ENCODE measurements at places on chromosomes 7 and 10.

DNA sequence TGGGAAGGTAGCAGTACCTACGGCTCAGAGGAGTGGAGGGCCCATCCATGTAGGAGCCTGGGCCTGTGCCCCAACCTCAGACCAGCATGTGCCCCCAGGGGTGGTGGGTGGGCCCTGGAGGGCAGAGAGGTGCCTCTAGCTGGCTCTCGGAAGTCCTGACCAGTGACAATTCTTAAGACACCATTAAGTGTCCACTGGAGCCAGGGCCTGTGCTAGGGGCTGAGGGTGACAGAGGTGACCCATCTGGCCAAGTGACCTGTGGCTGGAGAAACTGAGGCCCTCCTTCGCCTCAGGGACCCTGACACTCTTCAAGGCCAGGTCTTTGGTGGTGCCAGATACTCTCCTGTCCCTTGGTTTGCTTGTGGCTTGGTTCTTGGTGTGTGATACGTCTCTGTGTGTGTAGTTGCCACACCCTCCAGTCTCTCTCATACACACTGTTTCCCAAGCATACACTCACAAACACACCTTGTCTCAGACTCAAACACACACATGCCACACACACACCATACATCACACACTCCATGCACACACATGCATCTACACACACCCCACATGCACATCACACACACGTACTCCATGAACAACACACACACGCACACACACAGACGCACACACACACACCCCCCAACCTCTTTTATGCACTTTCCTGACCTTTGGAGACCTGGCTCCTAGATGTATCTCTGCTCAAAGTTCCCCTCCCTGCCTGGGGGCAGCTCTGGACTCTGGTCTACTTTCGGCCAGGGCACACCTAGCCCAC, 897 bp upstream of the RAMP3 start:
- no peak for DNase-seq

- DNase-seq: no peak
These were observed 33.3 kb upstream of the TM9SF3 start for GRCh38 chr10:96619796-96620773.

DNA sequence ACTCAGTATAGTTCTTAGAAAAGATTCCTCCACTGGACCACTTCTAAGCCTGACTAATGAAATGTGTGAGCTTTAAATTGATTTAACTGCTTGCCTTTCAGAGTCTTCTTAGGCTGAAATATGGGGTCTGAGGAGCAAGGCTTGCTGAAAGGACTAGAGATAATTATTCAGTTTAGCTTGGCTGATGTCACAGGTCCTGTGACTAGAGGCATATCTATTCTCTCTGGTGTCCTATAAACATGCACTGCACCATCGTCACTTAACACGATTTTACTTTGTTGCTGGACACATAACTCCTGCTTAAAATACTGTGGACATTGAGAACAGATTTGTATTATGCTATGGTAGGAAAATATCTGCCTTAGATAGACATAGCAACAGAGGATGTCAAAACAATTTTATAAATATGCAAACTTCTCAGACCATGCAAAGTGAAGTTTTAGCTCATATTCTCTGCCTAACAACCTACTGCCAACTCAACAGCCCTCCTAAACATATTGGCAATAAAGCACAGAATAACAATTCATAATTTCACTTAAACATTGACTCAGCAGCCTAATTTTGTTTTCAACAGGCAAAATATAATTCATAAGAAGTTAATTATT, 80.2 kb downstream of the RNF133 start:
- no peak for DNase-seq

DNA sequence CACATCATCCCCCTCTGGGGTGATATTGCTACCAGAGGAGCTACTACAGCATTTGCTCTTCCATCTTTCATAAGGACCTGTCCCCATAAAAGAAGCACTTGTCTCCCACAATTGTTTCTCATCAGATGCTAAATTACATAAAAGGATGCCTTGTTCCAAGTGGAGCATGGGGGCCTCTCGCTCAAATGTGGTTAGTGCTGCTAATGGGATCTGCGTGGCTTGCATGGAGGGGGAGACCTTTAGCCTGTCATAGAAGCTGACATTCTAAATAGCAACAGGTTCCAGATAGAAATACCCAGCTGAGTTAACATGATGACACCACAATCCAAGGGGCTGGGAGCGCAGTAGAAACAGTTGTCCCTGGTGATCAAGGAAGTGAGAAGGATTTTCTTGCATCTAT, 257.9 kb downstream of the SFMBT2 start:
- DNase-seq: no peak

DNA sequence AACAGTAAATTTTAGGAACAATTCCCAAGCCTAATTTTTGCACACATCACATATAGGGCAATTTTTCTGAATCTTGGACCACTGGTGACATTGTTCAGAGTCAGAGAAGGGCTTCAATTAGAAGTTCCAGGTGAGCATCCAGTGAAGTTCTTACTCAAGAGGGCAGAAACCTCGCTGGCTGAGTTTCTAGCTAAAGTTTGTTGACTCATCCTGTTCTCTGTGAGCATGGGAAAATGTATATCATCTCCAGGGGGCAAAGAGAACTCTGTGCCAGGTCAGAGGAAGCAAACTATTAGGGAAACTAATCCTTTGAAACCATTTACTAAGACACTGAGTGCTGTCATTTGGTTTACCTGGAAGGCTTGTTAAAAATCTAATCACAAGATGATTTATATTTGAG, 695.6 kb upstream of the IGFBP3 start:
- no peak for DNase-seq

- DNase-seq: no peak
These were observed 154.5 kb downstream of the RNF133 start for GRCh38 chr7:122544463-122544862.

GRCh38 chr10:46028584-46029460, 1.6 kb downstream of the NCOA4 start:
- DNase-seq: peak; percentile 66

GRCh38 chr10:52533986-52534385, 219.9 kb downstream of the DKK1 start:
- no peak for DNase-seq

DNA sequence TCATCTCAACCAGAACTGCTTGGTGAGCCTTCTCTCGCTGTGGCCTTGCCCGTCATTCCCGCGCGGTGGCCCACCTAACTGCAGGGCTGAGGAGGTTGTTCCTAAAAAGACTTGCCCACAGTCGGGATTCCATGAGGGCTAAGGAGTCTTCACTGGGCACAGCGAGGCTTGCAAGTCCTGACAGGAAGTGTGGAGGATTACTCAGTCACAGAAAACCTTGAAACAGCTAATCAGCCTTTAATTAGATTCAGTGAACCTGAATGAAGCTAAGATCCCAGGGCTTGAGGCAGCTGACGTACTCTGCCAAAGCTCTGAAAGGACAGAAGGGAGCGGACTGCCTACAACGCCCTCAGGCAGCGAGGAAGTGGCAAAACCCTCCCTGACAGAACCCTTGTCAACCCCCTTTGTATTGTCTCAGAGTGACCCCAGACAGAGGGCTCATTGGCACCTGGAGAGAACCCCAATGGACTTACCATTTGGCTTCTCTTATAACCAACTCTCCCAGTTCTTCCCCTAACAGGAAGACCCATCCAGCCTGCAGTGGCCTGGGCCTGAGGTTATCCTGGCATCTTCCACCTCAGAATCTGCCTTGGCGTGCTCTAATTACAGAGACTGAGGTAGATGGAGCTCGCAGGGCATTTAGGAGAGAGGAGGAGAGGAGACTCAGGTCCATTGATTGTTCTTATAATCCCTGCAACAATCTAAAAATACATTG, 2.5 kb upstream of the LAMB4 start:
- DNase-seq: no peak

DNA sequence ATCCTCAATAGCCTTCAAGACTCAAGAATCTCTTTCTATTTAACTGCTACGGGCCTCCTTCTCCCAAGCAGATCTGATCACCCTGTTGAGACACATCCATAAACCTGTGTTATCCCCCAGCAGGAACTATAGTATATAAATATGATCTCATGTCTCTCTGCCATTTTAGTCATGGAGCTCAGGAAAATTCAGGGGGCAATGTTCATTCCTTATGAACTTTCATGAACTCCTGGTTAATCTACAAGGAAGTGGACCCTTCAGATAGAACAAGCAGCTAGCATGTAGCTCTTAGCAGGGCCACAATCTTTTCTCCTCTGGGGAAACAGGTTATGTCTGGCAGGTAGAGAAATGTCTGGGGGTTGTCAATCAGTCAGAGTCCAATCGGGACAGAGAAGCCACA, 8.9 kb downstream of the PRR15 start:
- no peak for DNase-seq

DNA sequence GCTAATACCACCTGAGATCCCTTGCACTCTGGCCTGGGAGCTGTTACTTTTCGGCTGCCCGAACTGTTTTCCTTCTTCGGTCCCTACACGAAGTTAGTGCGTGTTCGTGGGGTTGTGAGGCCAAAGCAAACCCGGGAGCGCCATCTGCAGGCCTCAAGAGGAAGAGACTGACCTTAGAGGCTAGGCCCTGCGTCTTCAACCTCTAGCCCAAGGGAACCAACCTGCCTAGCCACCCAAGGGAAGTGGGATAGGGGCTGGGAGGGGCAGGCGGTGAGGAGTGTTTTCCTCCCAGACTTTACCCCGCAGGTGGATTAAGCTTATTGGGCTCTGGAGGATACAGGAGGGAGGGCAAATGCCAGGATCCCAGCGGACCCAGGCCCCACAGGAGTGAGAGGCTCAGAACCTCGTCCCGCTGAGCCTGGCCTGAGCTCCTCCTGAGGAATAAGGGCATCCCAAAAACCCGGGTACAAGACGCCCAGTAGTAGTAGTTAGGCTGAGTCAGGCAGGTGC, 1.7 kb upstream of the PAX2 start:
- peak; percentile 80 for DNase-seq

- no peak for DNase-seq
These were observed 73.9 kb downstream of the PDGFA start for GRCh38 chr7:445563-446288.

DNA sequence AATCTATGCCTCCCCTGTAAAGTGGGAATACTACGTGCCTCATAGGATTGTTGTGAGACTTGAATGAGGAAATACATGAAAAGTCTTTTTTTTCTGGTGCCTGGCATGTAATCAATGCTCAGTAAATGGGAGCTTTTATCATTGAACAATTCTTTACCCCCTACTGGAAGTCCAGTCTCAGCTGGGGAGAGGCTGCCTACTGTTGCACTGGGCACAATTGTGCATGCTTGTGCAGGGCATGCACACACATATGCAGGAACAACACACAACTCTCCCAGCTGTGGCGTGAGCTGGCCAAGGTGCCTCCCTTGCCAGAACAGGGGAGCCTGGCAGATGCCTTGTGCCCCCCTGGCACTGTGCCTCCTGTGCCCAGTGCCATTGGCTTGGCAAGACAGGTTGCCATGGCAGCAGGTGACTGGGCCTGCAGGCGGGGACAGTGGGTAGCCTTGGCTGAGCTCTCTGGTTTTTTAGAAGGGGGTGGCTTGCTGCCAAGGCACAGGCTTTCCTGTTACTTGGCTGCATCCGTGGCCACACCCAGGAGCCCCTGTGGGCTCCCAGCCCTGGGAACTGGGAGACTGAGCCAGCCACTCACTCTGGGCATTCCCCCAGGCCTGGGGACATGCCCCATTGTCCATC, 16.1 kb upstream of the PALD1 start:
- peak; percentile 95 for DNase-seq

GRCh38 chr7:155495440-155496248, 37.7 kb downstream of the EN2 start:
- no peak for DNase-seq

DNA sequence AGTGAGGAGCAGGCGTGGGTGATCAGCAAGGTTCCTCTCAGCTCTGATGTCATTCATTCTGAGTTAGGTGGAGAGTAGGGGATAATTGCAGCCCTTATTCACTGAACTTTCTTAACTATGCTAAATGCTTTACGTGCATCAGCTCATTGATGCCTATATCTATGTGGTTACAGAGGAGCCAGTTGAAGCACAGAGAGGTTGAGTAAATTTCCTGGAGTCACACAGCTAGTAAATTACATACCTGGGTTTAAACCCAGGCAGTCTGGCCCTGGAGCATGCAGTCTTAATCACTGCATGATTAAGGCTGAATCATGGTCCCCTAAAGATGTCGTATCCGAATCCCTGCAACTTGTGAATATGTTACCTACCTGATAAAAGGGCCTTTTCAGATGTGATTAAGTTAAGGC, 99.6 kb downstream of the GRK5 start:
- no peak for DNase-seq

DNA sequence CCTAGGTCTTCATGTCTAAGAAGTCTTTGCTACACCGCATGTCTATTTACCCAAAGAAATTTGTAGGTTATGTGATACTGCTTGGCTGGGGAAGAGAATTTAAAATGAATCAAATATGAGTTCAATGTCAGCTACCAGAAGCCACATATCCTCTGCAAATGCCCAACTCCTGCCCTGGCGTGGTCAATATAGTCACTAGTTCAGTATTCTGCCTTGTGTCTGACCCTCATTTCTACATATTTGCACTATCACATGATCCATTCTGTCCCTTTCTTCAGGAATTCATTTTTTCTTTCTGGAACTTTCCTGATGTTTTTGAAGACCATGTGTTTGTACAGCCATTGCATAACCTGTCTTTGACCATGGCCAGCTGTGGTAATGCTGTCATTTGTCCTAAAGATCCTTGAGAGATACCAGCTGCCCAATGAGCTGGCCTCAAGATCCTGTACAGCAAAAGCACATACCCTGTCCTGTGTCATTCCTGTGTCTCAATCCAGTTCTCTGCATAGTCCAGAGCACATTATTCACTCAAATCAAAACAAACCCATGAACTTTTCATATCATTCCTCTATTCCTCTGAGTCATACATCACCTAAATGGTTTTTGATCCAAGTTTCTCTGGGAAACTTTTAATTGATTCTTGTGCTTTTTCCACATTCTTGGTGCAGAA, 524.5 kb downstream of the PARD3 start:
- no peak for DNase-seq

GRCh38 chr7:607938-608337, 88.3 kb upstream of the PDGFA start:
- DNase-seq: peak; percentile 13

DNA sequence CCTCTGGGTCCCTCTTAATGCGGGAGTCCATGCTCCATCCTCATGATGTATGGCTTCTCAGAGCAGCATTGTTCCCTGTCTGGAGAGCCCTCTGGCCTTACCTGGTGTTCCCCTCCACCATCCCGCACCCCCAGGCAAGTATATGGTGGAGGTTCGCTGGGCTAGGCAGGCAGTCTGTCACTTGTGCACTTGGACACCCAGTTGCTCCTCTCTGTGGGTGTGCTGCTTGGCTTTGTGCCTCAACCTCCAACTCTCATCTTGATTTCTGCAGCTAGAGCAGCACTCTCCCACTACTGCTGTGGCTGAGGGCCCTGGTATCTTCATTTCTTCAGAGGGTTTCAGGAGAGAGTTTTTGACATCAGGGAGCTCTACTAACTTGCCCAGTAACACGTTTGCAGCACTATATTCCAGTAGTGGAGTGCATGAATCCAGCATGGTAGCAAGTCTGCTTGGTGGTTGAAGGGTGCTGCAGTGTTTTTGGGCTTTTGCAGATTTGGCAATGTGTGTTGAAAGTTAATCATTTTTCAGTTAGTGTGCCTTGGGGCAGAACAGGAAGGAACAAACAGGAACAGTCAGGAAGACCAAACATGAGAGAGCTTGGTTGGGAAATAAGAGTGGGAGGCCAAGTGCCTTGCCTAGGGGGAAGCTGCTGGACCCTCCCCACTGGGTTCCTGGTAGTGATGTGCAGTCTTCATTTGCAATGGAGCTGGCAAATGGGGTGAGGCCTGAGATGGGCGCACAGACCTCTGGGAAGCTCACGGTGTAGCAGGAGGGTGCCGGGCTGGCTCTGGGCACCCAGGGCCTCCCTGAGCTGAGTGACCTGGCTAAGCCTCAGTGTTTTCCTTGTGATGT, 37.4 kb downstream of the TSPAN14 start:
- DNase-seq: no peak

- DNase-seq: no peak
These were observed 19.5 kb upstream of the PPP1R3C start for GRCh38 chr10:91652364-91652763.

- DNase-seq: no peak
These were observed 37.6 kb downstream of the ZNF248 start for GRCh38 chr10:37819797-37820196.
